ENCODE measurements at places on chromosomes 5 and 9. TPM values are rescaled to one million over a fixed set of nuclear protein-coding genes. Genes with fewer than 3 reads are reported as not detected.

GRCh38 chr5:111232311-111233051, 8.3 kb downstream of the CAMK4 start:
- no peak overlapping the region for H3K27ac ChIP-seq
- DNase-seq = no peak
- no peaks in the 10 kb centered on the region for H3K36me3 ChIP-seq
- H3K4me1 ChIP-seq = no peaks in the 10 kb centered on the region
- H3K4me3 ChIP-seq = no peak overlapping the region

DNA sequence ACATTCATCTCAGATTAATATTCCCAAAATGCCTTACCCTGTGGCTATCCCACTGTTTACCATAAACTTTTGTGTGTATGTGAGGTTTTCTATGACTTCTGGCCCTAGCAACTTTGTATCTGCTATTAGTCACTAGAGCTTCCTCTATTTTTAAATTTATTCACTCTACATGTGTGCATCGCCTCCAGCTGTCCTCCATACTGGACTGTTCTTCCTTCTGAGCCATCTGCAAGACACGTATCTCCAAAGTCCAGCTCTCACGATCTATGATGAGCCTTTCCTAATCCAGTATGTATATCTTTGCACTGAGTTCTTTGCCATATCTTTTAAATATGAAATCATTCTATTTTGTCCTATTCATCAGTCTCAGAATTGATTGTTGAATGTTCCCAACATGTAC, 1.7 kb upstream of the GNG10 start:
- H3K27me3 ChIP-seq = no peaks in the 10 kb centered on the region
- H3K27ac ChIP-seq = no peak overlapping the region
- H3K36me3 ChIP-seq = no peaks in the 10 kb centered on the region

- no peak overlapping the region for H3K4me3 ChIP-seq
- H3K4me1 ChIP-seq = 0 out of 2 replicates have a peak, but pooled peaks cover 3% of the 10 kb centered on the region
- no peaks in the 10 kb centered on the region for H3K27me3 ChIP-seq
Measured at GRCh38 chr9:96222132-96222531, 79.8 kb downstream of the HSD17B3 start.

The PAPPA gene
- not detected for total RNA-seq

- peaks cover 18% of the 10 kb centered on the region for H3K4me1 ChIP-seq
- H3K27me3 ChIP-seq = no peaks in the 10 kb centered on the region
- no peak overlapping the region for H3K27ac ChIP-seq
- H3K4me3 ChIP-seq = no peak overlapping the region
- H3K36me3 ChIP-seq = no peaks in the 10 kb centered on the region
Measured at GRCh38 chr9:136964171-136964689, 12.2 kb downstream of the LCN12 start.

- no peak overlapping the region for H3K4me3 ChIP-seq
Measured at GRCh38 chr9:136554870-136555269, 9.0 kb upstream of the NOTCH1 start.

Measured in Caco-2 (cell line).